ENCODE measurements at places on chromosomes 13 and 19.
A peak's percentile ranks its signal among the peaks of the same experiment; 100 is the strongest.

- no peak for ATAC-seq
These were observed 113.3 kb downstream of the RAB20 start for GRCh38 chr13:110448230-110448629.

DNA sequence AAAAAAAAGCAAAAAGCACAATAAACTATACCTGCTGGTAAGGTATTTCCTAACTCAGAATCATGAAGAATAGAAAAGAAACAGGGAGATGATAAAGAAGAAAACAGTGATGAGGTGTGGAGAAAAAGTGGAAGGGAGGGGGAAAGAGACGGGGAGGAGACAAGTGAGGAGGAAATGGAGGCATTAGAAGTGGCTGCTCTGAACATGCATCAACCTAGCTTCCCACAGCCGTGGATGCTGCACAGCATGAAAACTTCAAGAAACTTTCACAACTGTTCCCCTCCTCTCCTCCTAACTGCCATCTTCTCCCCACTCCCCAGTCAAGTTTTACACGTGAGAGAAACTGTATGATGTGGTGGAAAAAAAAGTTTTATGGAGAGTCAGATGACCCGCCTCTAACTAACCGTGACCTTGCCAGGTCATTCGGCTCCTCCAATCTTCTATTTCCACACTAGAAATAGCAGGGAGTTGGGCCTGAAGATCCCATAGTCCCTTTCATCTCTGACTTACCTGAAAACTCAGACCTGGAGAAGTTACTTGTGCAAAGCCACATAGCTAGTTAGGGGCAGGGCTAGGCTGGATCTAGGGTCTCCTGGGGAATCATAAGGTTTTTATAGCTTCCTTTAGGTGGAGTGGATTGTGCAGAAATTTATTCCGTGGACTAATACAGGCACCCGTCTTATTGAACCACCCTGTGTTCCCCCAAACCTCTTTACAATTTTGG, 461.9 kb downstream of the KLF5 start:
- no peak for ATAC-seq

GRCh38 chr19:35220315-35220921, 8.1 kb downstream of the FAM187B start:
- no peak for ATAC-seq

DNA sequence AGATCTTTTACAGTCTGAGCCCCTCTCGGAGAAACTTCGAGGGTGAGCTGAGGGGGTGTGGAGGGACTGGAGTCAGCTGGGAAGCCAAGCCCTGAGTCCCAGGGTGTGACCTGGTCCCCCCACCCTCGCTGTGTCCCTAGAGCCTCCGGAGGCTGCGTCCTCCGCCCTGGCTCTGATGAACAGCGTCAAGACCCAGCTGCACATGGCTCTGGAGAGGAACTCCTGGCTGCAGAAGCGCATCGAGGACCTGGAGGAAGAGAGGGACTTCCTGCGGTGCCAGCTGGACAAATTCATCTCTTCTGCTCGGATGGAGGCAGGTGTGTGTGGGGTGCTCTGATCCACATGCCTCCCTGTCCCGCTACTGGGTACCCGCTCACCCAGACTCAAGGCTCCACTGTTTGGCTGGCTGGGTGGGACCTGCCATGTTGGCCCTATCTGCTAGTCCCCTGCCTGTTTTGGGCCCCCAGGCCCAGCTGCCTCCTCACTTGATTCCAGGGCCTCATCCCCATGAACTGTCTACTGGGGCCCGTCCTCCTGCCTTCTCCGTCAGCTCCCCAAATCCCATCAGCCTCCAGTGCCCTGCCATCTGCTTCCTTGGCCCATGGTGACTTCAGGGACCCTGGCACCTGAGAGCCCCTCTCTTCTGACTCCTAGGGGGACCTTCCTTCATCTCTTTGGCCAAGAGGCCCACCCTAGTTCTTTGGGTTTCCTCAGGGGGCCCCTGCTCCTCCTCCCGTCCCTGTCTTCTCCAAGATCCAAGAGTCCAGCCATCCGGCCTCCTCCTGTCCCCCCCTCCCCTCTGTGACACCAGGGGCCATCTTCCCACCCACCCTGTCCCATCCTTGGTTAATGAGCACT, 1.5 kb downstream of the CCDC106 start:
- ATAC-seq = no peak

GRCh38 chr19:34309368-34310138, 55.2 kb downstream of the GARRE1 start:
- no peak for ATAC-seq

DNA sequence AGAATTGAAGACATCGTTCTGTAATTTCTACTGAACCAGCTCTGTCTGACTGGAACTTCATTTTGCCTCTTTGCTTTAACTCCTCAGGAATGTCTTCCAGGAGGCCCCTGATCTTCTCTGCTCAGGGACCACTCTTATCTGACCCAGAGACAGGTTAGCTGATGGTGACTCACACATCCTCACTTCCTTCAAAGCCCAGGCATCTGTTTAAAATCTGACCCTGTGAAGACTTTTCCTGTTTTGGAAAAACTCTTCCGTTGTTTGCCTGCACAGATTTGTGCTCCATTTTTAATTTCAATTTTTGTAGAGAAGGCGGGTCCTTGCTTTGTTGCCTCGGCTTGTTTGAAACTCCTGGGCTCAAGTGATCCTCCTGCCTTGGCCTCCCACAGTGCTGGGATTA, 1.6 kb downstream of the ARL11 start:
- ATAC-seq = no peak

DNA sequence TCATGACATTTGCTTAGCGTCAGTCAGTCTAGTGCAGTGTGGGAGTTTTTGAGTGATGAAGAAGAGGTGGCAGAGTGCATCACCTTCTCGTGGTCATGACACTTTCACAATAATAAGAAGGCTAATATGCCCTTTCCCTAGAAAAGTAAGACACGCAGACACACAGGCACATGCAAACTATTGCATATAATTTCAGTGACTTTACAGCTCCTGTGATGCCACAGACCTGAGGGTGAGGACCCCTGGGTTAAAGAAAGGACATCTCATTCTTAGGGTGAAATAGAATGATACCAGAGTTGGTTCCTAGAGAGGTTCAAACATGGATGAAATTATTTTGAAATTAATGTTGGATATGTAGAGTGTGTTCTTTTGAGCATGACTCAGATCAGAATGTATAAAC, 300.3 kb downstream of the GPC5 start:
- ATAC-seq = no peak

DNA sequence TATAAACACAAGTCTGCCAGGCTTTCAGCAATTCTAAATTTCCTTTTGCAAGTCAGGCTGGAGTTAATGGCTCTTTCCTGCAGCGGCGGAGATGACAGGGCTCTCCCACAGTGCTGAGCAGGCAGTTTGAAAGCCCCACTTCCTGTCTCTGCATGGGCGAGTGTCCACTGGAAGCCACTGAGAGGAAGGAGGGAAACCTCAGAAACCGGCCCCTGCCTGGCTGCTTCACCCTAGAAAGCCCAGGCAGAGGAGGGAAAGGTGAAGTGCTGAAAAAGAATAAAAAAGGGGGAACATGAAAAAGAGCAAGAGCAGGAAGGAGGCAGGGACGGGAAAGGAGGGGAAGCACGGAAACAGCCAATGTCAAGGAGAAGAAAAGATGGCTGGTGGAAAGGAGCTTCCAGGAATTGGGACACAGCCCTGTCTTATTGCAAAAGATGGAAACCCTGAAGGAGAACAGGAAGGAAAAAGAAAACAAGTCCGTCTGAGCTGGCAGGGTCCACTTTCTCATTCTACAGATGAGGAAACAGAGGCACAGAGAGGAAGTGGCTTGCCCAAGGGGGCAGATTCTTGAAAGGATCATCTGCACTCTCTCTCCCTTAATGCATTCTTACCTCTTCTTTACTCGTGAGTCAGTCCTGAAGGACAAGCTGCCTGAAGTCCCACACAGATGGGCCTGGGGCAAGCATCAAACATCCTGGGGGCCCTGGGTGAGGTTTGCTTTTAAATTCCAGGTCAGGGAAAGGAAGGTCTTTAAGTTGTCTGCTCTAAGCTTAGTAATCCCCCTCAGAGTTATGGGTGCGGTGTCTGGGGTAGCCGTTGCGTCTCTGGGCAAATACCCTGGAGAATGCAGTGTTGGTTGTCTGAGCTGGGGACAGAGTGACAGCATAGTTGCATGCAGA, 38.8 kb upstream of the ALOX5AP start:
- no peak for ATAC-seq

GRCh38 chr19:31105761-31106160, 243.5 kb downstream of the TSHZ3 start:
- ATAC-seq = no peak

- ATAC-seq = no peak
These were observed 15.2 kb downstream of the KCTD15 start for GRCh38 chr19:33811736-33812387.

GRCh38 chr19:48925240-48925843, 8.2 kb upstream of the DHDH start:
- ATAC-seq = peak; percentile 72
